Stimulated activated CD4-positive, alpha-beta T cell treated with anti-CD3 and anti-CD28 coated beads, Interleukin-2, amount 100 ng/mL, for 4 hours (primary cell): ENCODE measurements at places on chromosomes 1 and 21.

DNA sequence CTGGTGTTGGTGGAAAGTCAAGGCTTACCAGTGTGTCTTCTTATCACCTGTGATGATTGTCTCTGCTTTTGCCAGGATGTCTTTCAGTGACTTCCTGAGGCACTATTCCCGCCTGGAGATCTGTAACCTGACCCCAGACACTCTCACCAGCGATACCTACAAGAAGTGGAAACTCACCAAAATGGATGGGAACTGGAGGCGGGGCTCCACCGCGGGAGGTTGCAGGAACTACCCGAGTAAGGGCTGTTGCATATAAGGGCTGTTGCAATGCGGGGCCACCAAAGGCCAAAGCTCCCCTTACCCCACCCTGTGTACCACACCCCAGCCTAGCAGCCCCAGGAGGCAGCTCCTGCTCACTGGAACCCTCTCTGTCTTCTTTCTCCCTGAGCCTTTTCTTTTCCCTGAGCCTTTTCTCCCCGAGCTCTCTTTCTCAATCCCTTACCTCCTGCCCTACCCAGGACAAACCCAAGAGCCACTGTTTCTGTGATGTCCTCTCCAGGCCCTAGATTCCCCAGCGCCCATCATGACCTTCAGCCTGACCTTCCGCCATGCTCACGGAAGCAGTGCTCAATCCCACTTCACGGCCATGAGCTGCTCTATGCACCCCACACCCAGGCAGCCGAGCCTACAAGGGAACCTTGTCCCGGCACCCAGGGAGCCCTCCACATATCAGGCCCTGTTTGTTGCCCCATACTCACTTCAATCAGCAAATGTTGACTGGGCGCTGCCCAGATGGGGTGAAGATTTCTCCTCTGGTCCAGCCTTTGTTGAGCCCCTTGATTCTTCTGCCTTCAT is 40.6 kb downstream of the CAPN2 start:
- no peak for DNase-seq

GRCh38 chr1:155527677-155528076 is 34.9 kb downstream of the ASH1L start:
- DNase-seq: no peak

GRCh38 chr21:35637431-35637830 is 422.9 kb downstream of the SETD4 start:
- no peak for DNase-seq

GRCh38 chr1:117892512-117892911 is 36.9 kb downstream of the GDAP2 start:
- no peak for DNase-seq
